Urinary bladder (tissue), 4 donors: ENCODE measurements at places on chromosomes 4 and X. TPM values are rescaled to one million over a fixed set of nuclear protein-coding genes. Genes with fewer than 3 reads are reported as not detected.
A peak's percentile ranks its signal among the peaks of the same experiment; 100 is the strongest.

NPY1R gene
- 1.1 TPM for polyA plus RNA-seq

GRCh38 chr4:157005831-157006230, 34.2 kb upstream of the PDGFC start:
- no peak for DNase-seq

DNA sequence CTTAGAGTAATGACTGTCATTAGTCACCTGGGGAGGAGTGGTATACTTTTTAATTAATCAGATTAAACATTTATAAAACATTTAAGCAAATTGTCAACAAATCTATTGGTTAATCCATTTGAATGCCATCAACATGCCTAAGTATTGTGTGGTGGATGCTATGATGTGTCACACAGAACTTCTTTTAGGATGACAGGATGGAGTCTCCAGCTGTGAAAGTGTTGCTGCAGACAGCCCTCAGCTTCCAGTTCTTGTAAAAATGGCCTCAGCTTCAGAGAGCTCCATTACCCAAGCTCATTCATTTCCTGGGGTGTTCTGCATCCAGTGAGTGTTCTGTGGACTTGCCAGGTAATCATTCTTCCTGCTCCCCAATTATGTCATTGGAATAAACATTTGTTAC, 74.3 kb upstream of the CLNK start:
- DNase-seq, result no peak

DNA sequence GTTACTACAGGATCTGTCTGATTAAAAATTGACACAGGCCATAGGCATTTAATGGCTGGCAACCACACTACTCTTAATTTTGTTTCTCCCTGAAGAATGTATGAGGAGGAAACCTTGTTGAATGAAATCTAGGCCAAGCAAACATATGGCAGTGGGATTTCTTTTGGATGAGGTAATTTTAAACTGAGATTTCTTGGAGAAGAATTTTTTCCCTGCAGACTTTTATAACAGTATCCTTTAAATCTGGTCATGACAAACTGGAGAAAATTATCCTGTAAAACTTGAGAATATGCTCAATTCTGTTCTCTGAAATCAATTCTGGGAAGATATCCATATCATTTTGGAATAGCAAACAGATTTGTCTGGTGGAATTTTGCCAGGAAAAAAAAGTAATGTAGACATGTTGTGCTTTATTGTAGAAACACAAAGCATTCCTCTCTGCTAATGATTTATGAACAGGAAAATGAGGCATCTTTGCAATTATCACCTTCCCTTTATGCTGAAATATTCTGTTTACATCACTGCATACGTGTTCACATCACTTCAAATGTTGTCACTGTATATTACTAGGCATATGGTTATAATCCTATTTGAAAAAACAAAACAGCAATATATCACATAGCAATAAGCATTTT, 108.3 kb upstream of the ARSJ start:
- peak; percentile 58 for DNase-seq

- DNase-seq, result no peak
Observed at GRCh38 chr4:26462874-26463273, 27.4 kb downstream of the CCKAR start.

USP26 gene
- polyA plus RNA-seq, result not detected

GASK1B gene
- polyA plus RNA-seq, result 26.1 TPM

GRCh38 chr4:107065201-107065600, 29.1 kb upstream of the DKK2 start:
- DNase-seq, result no peak

DNA sequence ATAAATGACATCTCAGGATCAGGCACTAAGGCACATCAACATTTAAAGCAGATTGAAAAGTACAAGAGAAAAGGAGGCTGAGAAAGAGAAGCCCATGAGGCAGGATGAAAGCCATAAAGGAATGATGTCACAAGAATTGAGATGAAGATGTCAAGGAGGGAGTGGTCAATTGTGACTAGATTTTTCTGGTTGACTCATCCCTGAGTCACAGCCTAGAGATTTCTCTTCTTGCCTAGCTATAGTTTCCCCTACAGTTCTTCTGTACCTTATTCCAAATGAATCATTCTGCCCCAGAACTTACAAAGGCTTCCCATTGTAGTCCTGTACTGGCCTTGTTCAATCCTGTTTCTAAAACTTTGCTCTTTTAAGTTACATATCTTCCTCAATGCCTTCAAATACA, 3.4 kb upstream of the USP53 start:
- no peak for DNase-seq

YY2 gene
- polyA plus RNA-seq, result 1.1 TPM

- DNase-seq, result no peak
Observed at GRCh38 chr4:130110770-130111169, 1014.8 kb downstream of the C4orf33 start.
